ENCODE measurements at places on chromosomes 1 and 21.

DNA sequence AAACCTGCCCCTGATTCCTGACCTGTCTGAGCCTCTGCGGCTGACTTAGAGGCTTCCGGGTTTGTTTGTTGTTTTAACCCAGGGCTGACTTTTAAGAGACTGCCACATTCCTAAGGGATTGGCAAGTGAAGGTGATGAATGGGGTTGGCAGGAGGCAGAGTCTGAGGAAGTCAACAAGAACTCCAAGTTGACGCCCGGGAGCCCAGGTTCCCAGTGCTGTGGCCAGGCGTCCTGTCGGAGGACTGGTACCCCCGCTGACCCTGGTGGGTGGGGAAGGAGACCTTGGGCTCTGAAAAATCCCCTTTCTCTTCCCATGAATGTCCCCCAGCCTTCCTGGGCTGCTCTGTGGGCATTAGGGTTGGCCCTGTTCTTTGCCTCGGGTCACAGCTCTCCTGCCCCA is 19.7 kb upstream of the EPS8L3 start:
- peak; percentile 76 for DNase-seq

DNA sequence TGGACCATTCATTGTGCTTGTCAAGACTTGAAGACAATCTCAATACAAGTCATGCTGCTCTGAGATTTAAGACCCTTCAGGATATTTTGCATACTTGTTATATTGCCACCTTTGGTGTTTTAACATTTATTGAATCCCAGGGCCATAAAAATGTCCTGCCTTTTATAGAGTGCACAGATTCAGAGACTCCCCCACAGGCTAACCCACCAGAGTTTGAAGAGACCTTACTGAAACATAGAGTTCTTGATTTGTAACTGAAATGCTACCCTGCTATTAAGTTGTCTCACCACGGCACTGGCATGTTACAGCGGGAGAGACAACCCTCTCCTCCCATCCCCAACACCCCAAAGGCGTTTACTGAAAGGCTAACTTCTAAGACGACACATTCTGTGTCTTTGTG is 313.9 kb upstream of the USP24 start:
- DNase-seq = no peak

DNA sequence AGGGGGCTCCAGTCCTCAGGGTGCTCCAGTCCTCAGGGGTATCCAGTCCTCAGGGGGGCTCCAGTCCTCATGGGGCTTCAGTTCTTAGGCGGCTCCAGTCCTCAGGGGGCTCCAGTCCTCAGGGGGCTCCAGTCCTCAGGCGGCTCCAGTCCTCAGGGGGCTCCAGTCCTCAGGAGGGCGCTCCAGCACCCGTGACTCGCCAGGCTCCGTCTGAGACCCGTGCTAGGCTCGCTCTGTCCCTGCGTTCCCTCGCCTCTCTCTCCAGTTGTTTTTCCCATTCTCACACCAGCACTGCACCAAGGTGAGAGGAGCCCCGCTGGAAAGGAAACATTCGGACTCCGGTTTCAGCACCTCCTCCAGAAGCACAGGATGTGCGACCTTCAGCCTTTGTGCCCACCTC is 9.4 kb upstream of the OR2M2 start:
- no peak for DNase-seq

DNA sequence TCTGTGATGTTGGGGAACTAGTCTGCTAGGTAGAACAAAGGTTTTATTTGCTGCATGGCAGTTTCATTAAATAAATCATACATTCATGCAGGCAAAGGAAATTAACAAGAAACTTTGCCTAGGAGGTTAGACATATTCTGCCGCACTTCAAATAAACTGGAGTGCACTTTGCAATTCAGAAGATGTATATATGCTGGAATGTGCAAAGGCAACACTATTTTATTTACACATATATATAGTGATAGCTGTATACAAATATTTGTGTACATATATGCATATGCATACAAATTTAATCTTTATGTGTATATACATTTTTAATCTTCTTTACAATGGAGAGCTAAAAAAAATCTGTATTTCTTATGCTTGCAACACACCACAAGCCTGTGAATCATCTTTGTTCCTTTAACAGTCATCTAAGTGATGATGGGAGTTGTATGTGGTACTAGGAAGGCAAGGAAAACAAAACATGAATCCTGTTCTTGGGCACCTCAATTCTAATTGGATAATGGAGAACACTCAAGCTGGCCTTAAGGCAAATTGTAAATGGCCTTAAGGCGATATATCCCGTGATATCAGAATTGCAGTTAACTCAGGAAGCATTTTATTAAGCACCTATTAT is 605.8 kb upstream of the CAMK1G start:
- no peak for DNase-seq

GRCh38 chr1:79604490-79605198 is 598.1 kb upstream of the ADGRL4 start:
- no peak for DNase-seq

DNA sequence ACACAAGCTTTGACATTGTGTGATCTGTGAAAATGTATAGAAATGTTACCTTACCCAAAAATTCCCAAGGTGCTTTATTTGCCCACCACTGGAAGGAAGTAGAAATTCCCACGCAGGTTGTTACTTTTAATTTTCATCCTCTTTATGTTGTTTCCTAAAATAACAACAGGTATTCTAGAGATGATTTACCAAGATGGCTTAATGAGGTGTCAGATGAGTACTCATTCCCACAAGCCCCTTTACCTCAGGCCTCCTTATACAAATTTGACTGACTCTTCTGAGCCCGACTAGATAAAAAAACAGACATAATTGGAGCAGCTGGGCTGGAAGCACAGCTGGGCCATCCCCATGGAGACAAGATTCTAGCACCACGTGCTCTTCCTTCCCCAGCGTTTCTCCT is 114.6 kb downstream of the LIPI start:
- no peak for DNase-seq

- no peak for DNase-seq
Measured at GRCh38 chr1:1283821-1284220, 3.6 kb downstream of the SCNN1D start.

- DNase-seq = no peak
Measured at GRCh38 chr1:237998581-237998980, 107.9 kb upstream of the ZP4 start.

DNA sequence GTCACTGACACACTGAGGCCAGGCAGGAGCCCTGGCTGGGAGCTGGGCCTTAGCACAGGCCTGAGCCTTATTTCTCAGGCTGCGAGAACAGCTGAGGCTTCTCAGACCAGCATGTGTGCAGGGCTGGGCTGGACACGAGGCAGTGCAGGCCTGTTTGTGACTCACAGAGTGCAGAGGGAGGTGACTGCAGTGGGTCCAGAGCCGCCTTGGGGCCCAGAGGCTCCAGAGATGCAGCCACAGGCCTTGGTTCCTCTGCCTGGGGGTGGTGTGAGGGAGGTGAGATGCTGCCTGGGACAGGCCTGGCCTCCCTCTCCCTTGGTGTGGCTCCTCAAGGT is 61.2 kb upstream of the ETV3 start:
- DNase-seq = no peak

GRCh38 chr1:107866870-107867269 is 98.1 kb downstream of the VAV3 start:
- DNase-seq = no peak

GRCh38 chr1:155010211-155010918 is 7.8 kb downstream of the ZBTB7B start:
- DNase-seq = no peak

DNA sequence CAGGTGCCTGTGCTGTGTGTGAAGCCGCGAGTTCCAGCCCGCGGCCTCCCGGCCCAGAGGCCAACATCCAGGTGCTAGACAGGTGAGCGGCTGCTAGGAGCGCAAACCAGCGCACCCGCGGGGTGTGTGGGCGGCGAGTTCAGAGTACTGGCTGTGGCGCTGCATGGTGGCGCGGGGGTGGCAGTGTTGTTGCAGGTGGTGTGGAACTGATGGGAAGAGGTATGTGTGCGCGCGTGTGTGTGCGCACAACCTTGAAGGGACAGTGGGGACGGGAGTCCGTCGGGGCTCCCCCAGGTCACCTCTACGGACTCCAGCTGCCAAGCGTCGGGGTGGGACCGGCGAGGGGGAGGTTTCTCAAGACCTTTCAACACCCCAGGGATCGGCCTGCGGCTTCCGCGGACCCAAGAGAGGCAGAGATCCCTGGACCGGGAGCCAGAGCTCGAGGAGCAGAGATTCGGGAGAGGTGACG is 433 bp upstream of the DMBX1 start:
- no peak for DNase-seq

DNA sequence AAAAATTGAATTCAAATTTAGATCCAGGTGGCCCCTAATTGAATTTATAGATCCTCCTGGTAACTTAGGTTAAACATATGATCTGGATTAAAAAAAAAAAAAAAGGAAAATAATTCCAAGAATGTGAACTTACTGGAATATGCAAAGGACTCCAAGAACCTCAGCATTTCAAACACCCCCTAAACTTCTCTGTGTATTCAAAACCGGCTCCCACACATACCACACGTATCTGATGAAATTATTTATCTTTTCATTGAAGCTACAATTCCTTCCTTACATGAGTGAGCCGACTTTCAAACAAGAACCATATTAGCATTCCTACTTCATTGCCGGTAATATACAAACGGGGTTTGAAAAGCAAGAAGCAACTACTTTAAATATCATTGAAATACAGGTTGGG is 61.4 kb upstream of the FMN2 start:
- DNase-seq = no peak

DNA sequence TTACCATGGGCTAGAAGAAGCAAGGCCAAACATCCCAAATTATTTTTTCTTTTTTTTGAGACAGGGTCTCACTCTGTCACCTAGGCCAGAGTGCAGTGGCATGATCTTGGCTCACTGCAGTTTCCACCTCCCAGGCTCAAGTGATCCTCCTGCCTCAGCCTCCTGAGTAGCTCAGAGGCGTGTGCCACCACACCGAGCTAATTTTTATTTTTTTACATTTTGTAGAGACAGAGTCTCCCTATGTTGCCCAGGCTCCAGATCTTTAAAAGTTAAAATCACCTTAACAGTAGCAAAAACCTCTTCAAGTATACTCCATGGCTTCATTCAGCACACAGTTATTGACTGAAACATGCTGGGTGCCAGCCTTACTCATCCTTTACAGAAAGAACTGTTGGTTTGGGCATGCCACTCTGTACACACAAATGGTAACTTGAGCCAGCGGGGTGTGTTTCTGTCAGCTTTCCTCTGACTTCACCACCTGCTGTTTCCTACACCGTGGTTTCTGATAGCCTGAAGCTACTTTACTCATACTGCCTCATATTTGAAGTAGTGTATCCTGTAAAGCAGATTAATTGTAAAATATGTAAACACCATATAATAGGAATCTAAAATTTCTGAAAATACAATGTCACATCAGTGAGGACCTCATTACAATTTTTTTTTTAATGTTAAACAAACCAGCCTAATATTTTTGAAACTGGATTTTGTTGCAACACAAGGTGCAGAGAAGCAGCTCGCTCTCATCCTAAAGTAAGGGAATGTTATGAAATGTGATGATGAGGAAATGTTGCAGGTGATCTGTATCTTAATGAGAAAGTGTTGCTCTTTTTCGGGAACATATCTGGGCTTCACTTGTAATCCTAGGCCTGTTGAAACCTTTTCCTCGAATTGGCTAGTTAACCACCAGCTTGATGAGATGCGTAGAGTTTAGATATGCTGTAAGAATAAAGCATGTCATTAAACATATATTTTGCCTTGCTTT is 113.9 kb downstream of the ATP5PO start:
- DNase-seq = peak; percentile 95

GRCh38 chr1:183033205-183033604 is 10.0 kb downstream of the LAMC1 start:
- no peak for DNase-seq

GRCh38 chr1:205907794-205908193 is 35.5 kb downstream of the SLC26A9 start:
- no peak for DNase-seq

DNA sequence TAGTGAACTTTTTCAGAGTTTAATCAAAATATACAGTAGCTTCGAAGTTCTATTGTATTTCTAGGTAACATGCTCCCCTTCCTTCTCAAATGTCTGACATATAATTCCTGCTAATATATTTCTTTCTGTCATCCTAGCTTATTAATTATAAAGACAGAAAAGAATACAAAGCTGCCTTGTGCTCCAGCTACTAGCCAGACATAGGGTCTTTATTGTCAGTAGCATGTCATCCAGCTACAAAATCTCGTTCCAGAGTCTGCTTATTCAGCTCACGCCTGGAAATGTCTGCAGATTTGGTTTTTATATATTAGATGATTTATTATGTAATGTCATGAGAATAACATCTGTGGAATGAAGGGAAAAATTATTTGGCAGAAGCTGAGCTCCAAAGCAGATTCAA is 1102.8 kb downstream of the BRINP3 start:
- no peak for DNase-seq

GRCh38 chr1:183188240-183188639 is 2.2 kb downstream of the LAMC2 start:
- DNase-seq = no peak

GRCh38 chr21:16584756-16585155 is 855.0 kb downstream of the USP25 start:
- no peak for DNase-seq

DNA sequence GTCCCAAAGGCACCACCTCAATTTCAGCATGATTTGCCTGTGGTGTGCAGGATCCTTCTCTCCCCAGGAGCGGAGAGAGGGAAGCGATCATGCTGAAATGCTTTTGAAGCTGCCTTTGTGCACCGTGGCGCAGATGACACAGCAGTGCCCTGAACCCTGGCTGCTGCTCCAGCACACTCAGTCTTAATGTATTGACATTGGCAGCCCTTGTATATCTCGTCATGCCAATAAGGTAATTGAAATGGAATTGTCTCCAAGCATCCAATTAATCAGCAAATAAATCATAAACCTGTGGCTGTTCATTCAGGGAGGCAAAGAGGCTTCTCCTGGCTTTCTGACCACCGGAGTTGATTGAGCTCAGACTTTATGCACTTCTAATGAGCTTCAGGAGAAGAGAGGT is 139.8 kb downstream of the KAZN start:
- peak; percentile 66 for DNase-seq

- no peak for DNase-seq
Measured at GRCh38 chr1:156165083-156165482, 11.7 kb downstream of the SEMA4A start.

DNA sequence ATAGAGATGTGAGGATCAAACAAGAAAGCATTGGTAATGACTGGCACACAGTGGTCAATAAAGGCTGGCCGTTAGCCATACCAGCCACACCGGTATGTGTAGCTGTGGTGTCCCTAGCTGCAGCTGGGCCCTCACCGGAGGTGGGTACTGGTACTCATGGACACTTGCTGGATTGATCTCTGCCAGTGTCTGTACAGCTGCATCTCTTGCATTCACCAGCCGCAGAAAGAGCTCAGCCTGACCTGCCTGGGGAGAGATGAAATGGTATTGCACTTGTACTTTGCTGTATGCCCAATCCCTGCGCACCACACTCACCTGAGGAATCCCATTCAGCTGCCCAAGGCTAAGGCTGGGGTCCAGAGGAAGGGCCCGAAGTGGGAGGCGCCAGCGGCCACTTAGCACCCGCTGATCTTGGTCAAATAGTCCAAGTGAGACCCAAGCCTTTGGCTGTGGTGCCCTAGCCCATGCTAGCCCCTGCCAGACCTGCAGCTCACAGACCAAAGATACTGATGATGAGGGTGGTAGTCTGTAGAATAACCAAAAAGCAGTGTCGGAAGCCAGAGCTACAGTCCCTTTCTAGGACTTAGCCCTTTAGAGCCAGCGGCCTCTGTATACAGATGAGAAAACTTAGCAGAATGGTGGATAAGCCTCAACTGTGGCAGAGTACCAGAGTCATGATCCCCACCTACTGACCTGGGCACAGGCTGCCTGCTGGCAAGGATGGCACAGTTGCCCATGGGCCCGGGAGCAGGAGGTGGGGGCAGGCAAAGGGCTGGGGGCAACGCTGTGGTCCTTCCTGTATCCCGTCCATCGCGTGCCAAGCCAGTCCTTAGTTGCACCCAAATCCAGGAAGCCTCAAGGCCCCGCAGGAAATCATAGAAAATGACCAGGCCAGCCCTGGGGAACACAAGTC is 3.0 kb downstream of the CCDC17 start:
- no peak for DNase-seq
